Immature natural killer cell (primary cell): ENCODE measurements at places on chromosomes 1 and 21. TPM values are rescaled to one million over a fixed set of nuclear protein-coding genes. Genes with fewer than 3 reads are reported as not detected.

The EPHB2 gene
- polyA plus RNA-seq = not detected

DNA sequence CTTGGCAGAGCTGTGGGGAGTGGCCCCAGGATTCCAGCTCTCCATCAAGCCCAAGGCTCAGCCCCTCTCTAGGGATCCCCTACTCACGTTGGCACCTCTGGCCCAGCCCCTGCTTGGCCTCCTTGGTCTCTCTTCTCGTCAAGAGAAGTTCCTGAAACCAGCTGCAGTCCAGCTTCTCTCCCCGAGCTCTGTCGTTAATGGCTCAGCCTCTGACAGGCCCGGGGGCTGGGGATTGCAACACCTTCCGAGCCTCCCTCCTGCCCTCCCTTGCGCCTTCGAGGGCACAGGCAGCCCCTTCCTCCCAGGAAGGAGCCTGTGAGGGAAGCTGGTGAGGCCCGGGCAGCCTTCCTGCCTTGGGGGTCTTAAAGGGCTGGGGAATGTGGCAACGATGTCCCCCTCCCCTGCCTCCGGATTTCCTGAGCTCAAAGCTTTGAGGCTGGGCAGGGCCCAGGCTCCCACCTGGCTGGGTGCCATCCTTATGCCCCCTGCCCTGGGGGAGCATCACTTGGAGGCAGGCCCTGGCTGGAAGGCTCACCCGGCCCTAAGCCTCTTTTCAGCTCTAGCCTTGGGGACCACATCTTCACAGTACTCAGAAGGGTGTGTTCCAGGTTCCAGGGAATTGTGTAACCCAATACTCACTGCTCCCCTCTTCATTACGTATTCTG is at the start of gene CSF3R:
Gene CSF3R, minus strand, starts transcription at position 190 of the 665 bp plus-strand sequence. CDS start 3,417 bp downstream, outside the sequence.
- H3K4me1 ChIP-seq = peaks cover 2% of the 10 kb centered on the region
- no peak within 1 kb of the TSS for H3K27ac ChIP-seq
- DNase-seq = no peak
- no peaks in the 10 kb centered on the region for H3K27me3 ChIP-seq
- no peaks in the 10 kb centered on the region for H3K36me3 ChIP-seq
- peak within 1 kb of the TSS; percentile 19 for H3K4me3 ChIP-seq

DNA sequence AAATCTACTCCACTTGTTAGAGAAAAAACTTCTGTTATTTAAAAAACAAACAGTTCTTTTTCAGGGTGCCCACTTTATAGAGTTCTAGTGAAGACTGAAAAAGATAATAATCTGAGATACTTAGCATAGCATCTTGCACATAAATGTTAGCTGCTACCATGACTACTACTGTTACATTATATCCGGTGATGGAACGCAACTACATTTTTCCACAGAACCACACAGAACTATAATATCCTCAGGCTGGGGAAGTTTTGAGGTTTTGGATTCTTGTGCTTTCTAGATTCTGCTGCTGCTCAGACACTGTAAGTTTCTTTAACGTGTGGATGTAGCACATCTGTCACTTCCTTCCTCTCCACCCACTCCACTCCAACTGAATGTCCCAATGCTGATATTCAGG is 110.3 kb downstream of the PTPN14 start:
- peaks cover 29% of the 10 kb centered on the region for H3K4me1 ChIP-seq
- peak overlapping the region; percentile 66 for H3K27ac ChIP-seq
- peaks cover 4% of the 10 kb centered on the region for H3K27me3 ChIP-seq
- peak; percentile 11 for DNase-seq
- H3K4me3 ChIP-seq = no peak overlapping the region

DNA sequence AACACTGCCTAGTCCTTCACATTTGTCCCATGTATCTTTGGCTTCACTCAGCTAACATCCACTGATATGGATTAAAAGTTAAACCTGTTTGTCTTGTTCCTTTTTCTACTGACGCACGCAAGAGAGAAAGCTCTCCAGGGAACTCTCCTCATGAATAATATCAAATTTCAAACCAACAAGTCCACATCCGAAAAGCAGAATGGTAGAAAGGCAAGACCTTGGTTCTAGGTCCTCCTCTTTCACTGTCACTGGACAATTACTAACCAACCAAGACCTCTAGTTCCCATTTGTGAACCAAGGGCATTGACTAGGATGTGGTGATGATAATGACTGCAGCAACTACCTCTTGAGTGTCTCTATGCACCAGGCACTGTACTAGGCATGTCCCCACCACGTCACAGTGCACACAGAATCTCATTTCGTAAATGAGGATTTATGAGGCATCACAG is 8.4 kb downstream of the PLPP3 start:
- H3K4me3 ChIP-seq = no peak overlapping the region
- H3K27ac ChIP-seq = no peak overlapping the region
- H3K36me3 ChIP-seq = no peaks in the 10 kb centered on the region
- peaks cover 4% of the 10 kb centered on the region for H3K27me3 ChIP-seq
- DNase-seq = no peak

The THEM5 gene
- not detected for polyA plus RNA-seq

The AZIN2 gene
- 2.9 TPM for polyA plus RNA-seq

The TSPAN1 gene
- not detected for polyA plus RNA-seq

DNA sequence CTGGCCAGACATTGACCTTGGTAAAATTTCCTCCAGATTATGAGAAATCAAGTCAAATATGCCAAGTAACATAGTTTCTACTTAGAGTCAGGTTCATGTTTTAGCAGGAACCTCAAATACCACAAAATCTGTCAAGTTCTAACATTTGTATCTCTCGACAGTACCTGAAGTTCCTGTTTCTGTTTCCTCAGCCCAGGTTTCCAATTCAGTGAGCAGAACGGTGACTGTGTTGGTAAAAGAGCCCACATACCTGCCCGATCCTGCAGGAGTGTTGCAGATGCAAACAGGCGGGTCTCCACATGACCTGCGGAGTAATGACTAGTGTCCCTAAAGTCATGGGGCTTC is 57.9 kb upstream of the LGALS8 start:
- H3K4me1 ChIP-seq = peaks cover 20% of the 10 kb centered on the region
- H3K4me3 ChIP-seq = peak overlapping the region; percentile 10
- no peak overlapping the region for H3K27ac ChIP-seq
- H3K27me3 ChIP-seq = no peaks in the 10 kb centered on the region
- H3K36me3 ChIP-seq = peaks cover 9% of the 10 kb centered on the region
- DNase-seq = no peak

DNA sequence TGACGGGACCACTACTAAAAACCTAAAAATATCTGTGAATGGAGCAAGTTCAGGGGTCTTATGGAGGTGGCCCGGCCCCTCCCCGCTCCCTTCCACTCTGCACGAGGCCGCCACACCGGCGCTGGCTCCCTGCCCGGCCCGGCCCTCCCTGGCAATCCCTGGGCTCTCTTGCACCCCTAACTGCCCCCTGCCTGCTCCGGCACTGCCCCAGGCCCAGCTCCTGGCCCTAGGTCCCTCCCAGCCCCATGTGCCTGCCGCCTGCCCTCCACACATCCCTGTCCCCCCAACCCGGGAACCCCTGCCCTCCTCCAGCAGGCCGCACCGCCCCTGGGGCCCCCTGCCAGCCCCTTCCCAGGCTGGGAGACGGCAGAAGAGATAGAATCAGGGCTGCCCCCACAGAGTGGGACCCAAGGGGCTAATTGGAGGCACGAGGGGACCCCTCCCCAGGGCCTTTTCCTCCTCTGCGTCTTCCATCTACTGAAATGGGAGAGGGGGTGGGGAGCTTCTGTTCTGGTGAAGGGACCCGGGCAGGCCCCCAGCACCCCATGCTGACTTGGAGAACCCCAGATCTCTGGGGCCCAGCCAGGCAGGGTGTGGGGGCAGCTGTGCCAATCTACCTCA is 9.3 kb upstream of the CTRC start:
- H3K4me1 ChIP-seq = peaks cover 59% of the 10 kb centered on the region
- no peak overlapping the region for H3K27ac ChIP-seq
- no peak for DNase-seq
- peaks cover 11% of the 10 kb centered on the region for H3K36me3 ChIP-seq
- H3K27me3 ChIP-seq = peaks cover 53% of the 10 kb centered on the region
- H3K4me3 ChIP-seq = no peak overlapping the region

The CBR3 gene
- polyA plus RNA-seq = 1.1 TPM
